T-helper 2 cell treated with Interferon-gamma antibody and Interleukin-4, amounts not matched to agents 100 ng/mL and 5 ng/mL, for 36 hours (primary cell): ENCODE measurements at places on chromosomes 5 and 9. TPM values are rescaled to one million over a fixed set of nuclear protein-coding genes. Genes with fewer than 3 reads are reported as not detected.

NAIP gene
- total RNA-seq = 13.1 and 14.0 TPM in 2 replicates

SHISAL2B gene
- not detected in 2 replicates for total RNA-seq

SLC4A9 gene
- total RNA-seq = not detected in 2 replicates

PCDH12 gene
- 0.70 and 1.9 TPM in 2 replicates for total RNA-seq

FBP2 gene
- not detected in 2 replicates for total RNA-seq

RASEF gene
- total RNA-seq = not detected in 2 replicates

CDH9 gene
- total RNA-seq = not detected in 2 replicates

ARHGEF37 gene
- total RNA-seq = 0.68 and 0.80 TPM in 2 replicates

BTNL8 gene
- total RNA-seq = not detected in 2 replicates

IFNK gene
- not detected in 2 replicates for total RNA-seq
